ENCODE measurements at places on chromosomes 11 and 22.
A peak's percentile ranks its signal among the peaks of the same experiment; 100 is the strongest.

DNA sequence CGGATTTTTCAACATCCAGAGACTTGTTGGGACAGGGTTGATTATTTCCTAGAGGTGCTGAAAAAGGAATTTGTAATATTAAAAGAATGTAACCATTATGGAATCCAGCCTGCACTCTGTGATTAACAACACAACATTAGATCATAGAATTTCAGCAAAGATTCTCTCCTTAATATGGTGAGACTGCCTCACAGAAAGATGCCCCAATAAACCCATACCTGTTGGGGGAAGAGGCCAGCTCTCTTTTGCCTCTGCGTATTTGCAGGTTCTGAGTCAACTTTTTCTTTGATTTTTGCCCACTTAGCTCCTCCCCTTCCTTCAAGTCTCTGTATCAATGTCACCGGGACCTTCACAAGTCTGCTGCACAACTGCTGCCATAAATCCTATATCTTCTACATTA, 12.4 kb upstream of the MTMR3 start:
- no peak for DNase-seq

GRCh38 chr11:134734141-134734845, 322.3 kb upstream of the B3GAT1 start:
- no peak for DNase-seq

- DNase-seq = no peak
Observed at GRCh38 chr22:38030311-38031133, 26.7 kb upstream of the PICK1 start.

GRCh38 chr11:84390441-84391078, 1104.4 kb upstream of the CCDC90B start:
- no peak for DNase-seq

- DNase-seq = peak; percentile 79
Observed at GRCh38 chr11:78420255-78420764, 2.7 kb upstream of the GAB2 start.

GRCh38 chr11:73990730-73991129, 8.1 kb upstream of the UCP2 start:
- no peak for DNase-seq

- DNase-seq = no peak
Observed at GRCh38 chr11:75632450-75632849, 36.4 kb downstream of the MAP6 start.

- DNase-seq = no peak
Observed at GRCh38 chr22:49959782-49960158, 802 bp upstream of the PIM3 start.

GRCh38 chr11:62411524-62411923, 7.3 kb upstream of the SCGB1A1 start:
- DNase-seq = no peak

DNA sequence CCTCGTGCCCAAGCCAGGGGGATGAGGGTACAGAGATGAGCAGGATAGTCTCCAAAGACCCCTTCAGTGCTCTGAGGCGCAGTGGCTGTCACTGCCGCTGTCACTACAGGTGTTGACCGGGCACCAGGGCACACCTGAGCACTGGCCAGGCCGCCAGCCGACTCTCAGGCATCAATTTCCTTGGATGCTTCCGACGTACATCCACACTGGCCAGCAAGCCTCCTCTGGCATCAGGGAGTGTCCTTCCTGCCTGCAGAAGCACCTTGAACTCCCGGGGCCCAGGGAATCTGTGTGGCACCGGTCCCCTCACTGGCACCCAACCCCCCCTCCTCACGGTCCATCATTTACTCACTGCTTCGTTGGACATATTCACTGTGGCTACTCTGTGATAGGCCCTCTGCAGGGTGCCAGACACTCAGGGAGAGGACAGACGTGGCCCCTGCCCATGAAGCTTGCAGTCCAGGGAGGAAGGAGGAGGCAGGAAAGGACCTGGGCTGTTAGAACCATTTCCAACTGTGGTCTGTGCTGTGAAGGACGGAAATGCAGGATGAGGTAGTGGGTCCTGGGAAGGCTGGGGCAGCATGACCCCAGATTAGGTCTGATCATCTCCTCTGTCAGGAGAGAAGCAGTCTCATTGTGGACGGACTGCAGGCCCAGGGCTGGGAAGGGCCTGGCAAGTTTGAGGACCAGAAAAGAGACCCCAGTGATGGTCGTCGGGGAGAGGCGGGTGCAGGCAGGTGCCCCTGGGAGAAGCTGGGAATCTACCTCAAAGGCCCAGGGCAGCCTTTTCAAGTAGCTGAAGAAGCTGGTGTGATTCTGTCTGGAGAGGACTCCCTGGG, 46.3 kb upstream of the ANO1 start:
- no peak for DNase-seq

DNA sequence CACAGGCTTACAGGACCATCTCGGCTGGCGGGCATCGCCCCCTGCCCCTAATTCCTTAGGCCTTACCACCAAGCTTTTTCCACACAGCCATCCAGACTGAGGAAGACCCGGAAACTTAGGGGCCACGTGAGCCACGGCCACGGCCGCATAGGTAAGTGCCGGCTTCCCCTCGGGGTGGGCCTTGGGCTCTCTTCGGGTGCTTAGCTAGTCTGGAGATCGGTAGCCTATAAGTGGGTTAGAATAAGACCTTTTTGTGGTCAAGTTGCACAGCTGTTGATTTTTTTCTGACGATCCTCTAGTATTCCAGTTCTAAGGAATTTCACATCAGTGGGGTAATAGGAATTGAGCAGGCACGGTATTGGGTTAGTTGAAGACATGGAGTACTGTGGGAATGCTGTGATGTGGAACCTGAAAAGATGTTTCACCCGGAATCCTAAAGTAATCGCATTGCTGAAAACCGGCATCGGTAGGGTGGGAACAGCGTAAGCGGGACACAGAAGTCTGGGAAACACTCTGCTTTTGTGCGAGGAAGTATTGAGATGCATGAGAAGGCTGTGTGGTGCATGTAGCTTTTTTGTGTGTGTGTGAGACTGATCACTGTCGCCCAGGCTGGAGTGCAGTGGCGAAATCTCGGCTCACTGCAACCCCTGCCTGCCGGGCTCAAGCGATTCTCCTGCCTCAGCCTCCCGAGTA, 669 bp downstream of the RPL27A start:
- no peak for DNase-seq

GRCh38 chr11:130414107-130415080, 14.0 kb downstream of the ADAMTS8 start:
- DNase-seq = no peak

GRCh38 chr22:48895336-48895735, 932.3 kb downstream of the BRD1 start:
- no peak for DNase-seq

DNA sequence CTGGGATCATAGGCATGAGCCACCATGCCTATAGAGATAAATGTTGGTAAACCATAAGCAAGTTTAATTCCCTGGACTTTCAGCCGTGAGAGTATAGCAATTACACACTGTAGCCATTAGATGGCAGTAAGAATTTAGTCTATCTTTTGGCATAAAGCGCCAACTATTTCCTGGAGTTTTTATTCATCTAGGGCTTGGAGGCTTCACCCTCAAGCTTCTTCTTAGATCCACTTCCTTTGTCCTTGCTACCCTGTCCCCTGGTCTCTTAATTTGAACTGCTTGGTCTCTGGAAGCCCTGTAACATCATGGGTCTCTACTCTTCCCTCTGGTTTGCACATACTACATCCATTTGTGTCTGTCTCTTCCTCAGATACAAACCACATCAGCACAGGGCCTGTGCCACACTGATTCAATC, 38.2 kb downstream of the OR10A6 start:
- DNase-seq = peak; percentile 62

DNA sequence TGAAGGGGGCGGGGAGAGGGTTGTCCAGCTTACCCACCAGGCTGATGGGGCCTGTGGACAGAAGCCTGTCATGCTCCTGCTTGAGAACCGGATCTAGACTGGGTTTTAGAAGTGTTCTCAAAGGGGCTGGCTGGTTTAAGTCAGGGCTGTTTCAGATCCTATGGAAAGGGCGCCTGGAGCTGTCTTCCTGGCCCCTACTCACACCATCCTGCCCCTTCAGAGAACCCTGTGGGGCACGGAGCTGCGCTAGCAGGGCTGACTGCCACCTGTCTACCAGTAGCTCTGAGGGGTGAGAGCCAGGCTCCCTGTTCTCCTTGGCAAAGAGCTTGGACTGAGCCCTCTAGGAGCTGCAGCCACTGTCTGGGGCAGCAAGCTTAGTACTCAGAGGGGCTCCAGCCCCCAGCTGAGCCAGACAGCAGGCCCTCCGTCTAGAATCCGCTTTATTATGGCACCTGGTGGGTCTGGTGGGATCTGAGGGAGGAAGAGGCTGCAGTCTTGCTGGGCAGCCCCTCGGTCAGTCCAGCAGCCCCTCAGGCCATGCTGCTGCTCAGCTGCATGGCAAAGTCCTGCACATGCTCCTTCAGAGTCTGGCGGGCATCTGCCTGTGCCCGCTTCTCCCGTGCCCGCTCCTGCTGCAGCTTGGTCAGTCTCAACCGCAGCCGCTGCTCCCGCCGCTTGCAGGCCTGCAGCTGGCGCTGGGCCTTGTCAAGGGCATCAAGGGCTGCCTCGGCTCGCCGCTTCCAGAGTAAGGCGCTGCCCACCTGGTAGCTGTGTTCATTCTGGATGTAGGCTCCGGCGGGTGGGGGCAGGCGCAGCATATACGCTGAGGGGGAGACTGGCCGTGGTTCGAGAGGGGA, 2.3 kb downstream of the THAP7 start:
- no peak for DNase-seq

DNA sequence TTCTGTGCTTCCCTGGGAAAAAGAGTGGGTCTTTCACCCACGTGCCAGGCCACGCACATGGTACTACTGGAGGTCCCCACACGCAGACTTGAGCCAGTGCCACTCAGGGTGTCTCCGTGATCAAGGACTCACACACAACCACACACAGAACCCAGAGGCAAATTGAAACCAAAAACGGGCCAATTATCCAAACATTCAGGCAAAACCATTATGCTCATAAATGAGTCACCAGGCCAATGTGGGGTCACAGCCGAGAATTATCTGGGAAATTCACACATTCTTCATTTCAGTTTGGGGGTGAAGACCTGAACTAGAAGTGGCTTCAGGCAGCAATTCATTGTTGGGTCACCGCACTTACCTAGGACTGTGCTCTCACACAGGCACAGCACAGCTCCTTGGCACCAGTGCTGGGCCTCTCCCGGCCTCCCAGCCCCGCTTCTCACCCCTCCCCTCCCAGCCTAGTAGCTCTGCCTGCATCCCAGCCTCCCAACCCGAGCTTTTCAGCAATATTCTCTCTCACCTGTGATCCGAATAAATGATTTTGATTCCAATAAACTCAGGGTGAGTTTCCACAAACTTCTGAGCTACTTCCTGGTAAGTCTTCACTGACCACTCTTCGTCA, 28.0 kb downstream of the ADA2 start:
- no peak for DNase-seq

DNA sequence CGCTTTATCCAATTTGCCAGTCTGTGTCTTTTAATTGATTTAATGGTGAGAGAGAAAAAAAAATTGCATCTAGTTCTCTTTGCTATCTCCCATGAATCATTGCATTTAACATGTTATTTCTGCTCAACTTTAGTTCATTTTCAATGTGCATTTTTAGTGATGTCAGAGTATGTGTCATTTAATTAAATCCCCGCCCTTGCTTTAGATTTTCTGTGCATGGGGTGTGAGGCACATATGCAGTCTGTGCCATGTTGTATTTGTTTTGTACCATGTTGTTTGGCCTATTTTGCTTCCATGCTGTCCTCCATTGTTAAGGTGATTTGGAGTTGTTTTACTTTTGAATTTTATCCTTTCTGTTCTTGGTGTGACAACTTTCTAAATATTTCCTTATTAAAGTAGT, 8.3 kb upstream of the NCR3LG1 start:
- no peak for DNase-seq

DNA sequence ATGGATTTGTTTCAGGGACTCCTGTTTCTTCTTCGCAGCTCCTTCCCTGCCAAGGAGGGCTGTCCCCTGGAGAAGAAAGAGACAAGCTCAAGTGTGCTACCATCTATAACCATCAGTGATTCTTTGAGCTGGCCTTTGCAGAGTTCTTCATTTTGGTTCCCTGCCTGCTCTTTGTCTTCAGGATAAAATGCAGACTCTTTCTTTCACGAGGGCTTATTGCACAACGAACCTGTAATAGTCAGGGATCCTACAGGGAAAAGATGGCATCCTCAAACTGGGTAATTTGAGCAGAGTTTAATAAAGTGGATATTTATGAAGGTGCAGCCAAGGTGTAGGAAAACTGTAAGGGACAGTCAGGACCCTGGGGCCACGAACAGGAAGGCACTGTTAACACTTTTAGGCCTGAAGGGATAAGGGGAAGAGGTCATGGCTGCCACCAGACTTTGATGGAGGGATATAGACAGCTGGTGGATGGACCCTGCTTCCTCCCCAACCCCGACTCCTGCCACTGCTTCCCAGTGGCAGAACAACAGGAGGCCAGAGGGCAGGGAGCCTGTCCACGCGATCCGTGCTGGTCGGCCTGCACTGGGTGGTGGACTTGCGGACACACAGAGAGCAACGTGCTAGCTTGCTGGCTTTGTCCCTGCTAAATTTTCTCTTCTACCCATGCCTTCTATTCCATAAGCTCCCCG, 767.0 kb downstream of the NTM start:
- no peak for DNase-seq

- no peak for DNase-seq
Observed at GRCh38 chr11:13222285-13222684, 55.3 kb upstream of the BMAL1 start.

DNA sequence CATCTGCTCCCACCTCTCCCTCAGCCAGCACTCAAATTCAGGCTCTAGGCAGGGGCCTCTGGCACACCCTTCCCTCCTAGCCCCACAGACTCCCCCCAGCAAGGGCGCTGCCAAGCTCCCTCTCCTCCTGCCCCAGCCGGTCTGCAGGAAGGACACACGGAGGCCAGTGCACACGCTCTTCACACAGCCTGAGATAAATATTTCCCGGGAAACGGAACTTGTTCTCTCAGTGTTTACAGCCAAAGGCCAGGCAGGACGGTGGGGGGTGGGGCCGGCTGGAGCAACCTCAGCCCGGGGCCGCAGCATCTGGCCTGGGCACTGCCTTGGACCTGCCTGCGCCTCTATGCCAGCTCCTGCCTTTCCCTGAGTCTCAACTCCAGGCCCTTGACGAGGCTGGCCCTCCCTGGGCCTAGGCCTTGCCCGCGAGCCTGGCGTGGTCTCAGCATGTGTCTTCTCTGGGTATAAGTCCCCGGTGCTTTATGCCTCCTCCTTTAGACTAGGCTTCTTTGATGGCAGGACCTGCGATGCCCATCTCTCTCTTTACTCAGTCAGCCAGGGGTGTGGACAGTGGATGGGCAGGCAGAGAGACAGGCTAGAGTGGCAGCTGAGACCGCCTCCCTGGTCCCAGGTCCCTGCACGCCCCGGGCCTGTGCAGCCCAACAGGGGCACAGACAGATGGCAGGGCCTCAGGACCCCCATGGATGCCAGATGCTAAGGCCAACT, 48.4 kb downstream of the PDE2A start:
- DNase-seq = no peak

DNA sequence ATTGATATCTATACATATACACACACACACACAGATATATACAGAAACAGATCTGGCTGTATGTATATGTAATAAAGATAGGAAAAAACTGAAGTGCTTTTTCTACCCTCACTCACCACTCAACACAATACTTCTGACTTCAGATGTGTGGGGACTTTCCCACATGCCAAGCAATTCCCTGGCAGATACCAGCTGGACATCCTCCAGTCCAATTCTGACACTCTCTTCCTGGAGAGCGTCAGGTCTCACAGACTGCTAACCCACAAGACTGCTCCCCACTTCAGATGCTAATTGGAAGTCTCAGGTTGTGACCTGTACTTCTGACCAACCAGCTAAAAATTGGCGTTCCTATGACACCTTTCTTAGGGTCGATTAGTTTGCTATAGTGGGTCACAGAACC, 140.6 kb downstream of the ATG16L2 start:
- no peak for DNase-seq

- DNase-seq = no peak
Observed at GRCh38 chr11:76637491-76638269, 32.9 kb downstream of the LRRC32 start.

GRCh38 chr11:13090228-13090708, 81.2 kb downstream of the RASSF10 start:
- DNase-seq = no peak

Data from hematopoietic multipotent progenitor cell (in vitro differentiated cells).